ENCODE measurements at places on chromosomes 11 and 22.

GRCh38 chr22:30883586-30884145 lies 84.9 kb downstream of the MORC2 start:
- DNase-seq = no peak

GRCh38 chr11:128451652-128452470 lies 135.5 kb downstream of the ETS1 start:
- DNase-seq = no peak

GRCh38 chr11:69333879-69334278 lies 39.9 kb downstream of the MYEOV start:
- no peak for DNase-seq

- DNase-seq = no peak
These were observed 284.4 kb upstream of the B3GAT1 start for GRCh38 chr11:134696455-134696854.

GRCh38 chr11:113831314-113831713 lies 44.1 kb downstream of the USP28 start:
- DNase-seq = no peak

DNA sequence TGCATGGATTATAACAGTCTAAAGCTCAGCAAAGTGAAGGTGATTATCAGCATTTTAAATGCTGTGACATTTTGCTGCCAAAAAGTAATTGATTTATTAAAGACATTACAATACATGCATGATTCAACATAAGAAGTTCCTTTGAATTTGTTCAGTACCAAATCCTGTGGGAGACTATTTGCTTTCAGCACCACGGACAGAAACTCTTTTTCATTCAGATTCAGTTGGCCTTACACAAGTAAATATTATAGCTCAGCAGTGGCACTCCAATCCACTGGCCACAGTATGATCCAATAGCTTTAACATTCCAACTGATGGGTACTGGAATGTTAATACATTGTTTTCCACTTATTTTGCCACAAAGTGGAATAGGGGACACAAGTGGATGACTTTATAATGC lies 806.7 kb downstream of the NTM start:
- no peak for DNase-seq

DNA sequence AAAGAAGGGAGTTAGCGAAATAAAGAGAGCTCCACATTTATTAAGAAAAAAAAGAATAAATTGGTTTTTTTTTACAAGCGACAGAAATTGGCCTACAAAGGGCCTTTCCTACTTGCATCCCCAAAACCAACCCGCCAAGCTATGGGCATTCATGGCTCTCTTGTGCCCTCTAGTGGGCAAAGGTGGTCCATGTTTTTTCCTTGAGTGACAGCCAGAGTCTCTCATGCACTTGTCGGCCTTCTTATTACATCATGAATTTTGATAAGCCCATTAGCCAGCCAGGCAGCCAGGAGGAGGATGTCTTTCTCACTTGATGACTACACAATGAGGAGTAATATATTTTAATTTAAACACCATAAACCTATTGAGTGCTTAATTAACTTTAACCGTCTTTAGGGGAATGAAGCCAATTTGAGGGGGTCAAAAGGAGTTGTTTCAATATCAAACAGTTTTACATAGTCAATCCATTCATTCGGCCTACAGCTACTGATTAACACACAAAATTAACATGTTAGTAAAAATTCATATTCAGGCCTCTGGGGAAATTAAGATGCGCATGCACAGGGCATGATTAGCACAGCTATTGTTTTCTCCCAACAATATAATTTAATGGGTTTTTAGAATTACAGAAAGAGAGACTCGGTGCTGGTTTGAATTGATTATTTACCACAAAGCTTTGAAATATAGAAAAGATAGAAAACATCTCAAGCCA lies 85.5 kb downstream of the RCN1 start:
- DNase-seq = peak; percentile 53

- DNase-seq = no peak
These were observed 10.9 kb downstream of the SSH3 start for GRCh38 chr11:67314218-67314617.

DNA sequence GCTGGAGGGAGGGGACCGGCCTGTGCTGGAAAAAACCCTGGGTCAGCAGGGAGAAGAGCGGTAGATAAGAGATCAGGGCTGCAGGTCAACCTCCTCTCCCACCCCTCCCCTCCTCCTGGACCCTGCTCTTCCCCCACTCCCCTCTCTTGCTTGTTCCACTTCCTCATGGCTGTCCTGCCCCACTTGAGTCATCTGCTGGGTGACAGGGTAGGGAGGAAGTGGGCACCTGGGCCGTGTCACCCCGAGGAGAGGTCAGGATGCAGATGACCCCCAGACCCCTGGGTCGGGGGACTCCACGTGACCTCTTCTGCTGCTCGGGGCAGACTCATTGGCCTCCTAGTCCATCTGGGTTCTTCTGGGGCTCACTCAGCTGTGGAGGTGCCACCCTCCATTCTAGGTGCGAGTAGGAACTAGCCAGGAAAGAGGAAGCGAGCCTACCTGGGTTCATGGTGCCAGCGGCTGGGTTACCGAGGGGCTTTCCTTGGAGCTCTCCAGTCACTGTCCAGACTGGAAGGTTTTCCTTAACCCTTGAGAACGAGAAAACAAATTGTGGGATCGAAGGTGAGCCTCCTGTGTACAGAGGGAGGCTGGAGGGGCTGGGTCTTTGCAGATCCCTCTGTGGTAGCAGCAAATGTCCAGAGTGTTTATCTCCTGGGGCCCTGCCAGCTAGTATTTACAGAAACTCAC lies 6.5 kb downstream of the APOL2 start:
- no peak for DNase-seq

- DNase-seq = no peak
These were observed 88.3 kb downstream of the LUZP2 start for GRCh38 chr11:24585192-24585591.

DNA sequence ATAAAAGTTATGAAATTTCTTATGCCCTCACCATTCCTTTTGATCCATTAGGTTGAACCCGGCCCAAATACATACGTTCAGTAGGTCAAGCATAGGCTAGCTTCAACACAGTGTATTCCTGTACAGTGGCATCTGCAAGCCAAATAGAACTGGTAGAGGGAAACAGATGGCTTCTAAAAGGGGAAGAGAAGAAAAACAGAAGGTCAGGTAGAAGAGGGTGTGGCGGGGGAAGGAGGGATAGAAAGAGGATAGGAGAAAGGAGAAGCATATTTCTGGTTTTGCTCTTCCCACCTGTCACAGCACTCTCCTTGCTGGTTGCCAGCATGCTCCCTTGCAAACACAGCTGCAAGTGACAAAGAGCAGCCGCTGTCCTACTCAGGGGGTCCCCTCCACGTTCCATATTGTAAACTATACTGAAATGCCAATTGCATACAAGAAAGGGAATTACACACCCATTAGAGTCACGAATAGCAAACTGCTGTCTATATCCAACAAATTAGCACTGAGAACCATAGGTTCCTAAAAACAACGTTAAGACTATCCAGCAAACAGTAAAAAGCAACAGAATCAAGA lies 71.8 kb downstream of the PHF21A start:
- no peak for DNase-seq

DNA sequence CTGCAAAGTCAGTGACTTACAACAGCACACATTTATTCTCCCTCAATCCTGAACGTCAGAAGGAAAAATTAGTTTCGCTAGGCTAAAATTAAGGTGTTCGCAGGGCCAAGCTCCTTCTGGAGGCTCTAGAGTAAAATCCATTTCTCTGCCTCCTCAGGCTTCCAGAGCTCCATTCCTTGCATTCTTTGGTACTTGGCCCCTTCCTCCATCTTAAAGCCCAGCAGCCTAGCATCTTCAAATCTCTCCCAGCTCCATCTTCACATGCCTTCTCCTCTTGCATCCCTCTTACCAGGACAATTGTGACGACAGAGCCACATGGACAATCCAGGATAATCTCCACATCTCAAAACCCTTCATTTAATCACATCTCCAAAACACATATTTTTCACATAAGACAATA lies 165.0 kb downstream of the GRIA4 start:
- DNase-seq = no peak

- DNase-seq = no peak
These were observed 352 bp downstream of the C22orf23 start for GRCh38 chr22:37953062-37953436.

DNA sequence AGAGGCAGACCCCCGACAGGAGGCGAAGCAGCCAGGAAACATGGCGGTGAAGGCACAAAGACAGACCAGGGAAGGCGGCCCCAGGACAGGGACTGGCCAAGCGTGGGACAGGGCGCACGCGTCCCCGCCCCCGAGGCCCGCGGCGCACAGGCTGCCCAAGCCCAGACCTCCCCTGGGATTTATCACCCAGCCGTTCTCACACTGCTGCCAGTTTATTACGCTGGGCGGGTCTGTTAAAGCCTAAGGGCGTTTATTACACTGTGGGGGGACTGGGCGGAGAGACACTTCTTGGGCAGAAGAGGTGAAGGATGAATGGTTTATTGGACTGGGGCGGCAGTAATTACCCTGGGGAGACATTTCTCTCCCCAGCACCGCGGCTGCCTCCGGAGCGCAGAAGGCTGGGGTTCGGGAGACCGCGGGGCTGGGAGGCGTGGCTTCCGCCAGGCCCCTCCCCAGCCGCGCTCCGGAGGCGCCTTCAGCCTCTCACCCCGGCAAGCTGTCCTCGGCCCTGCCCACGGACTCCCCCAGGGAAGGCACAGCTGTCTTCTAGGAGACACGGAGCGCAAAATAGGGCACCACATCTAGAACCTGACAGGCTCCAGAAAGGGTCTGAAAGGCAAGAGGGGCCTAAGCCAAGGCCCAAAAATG lies 47.1 kb downstream of the SLC22A12 start:
- no peak for DNase-seq

GRCh38 chr11:122734848-122735496 lies 79.5 kb downstream of the UBASH3B start:
- DNase-seq = no peak

GRCh38 chr11:19368726-19369375 lies 128.1 kb upstream of the E2F8 start:
- no peak for DNase-seq

- DNase-seq = no peak
These were observed 82.4 kb upstream of the CRTAM start for GRCh38 chr11:122755941-122756340.

DNA sequence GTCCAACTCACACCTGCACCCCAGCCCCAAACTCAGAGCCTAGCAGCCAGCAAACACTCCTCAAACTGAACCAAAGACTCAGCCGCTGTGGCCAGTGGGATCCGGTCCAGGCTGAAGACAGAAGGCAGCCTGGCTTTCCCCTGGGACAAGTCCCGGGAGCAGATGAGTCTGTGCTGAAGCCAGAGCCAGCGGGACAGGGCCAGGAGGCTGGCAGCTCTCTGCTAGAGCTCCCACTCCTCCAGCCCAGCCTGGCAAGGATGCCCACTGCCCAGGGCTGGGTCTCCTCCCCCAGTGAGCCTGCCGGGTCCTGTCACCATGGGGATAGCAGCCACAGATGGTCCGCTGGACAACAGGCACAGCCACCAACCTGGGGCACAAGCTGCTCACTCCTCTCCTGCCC lies 42.9 kb upstream of the PRR5 start:
- DNase-seq = no peak

DNA sequence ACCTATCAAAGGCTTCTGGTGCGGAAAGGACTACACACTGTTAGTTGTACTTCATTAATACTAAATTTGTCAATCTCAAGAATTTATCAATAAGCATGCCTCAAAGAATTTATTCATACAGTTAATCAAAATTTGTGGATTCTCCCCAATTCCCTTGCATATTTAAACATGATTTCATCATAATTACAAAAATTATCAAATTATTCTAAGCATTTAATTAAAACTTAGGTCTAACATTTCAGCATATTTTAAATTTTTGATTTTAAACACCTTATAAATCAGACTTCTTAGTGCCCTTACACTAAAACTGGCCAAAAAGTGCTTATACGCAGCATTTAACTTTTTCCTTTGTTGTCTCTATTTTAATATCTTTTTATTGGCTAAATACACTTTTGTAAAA lies 13.8 kb upstream of the SERPIND1 start:
- no peak for DNase-seq

- no peak for DNase-seq
These were observed 44.9 kb downstream of the CD82 start for GRCh38 chr11:44610186-44610955.

DNA sequence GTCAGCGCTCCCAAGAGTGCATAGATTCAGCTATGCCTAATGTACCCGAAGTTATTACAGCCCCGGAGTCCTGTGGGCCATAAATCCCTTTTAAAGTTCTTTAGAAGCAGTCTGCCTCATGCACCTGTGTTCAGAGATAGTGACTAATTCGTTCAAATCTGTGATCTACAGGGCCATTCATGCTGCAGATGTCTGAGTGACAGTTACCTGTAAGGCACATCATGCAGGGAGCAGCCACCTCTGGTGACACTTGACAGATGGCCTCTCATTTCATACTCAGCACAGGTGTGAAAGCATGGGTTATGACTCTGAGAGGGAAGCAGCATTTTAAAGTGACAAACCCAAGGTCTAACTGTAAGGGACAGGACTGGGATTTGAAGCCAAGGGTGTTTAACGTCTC lies 2.4 kb upstream of the E2F8 start:
- DNase-seq = no peak

DNA sequence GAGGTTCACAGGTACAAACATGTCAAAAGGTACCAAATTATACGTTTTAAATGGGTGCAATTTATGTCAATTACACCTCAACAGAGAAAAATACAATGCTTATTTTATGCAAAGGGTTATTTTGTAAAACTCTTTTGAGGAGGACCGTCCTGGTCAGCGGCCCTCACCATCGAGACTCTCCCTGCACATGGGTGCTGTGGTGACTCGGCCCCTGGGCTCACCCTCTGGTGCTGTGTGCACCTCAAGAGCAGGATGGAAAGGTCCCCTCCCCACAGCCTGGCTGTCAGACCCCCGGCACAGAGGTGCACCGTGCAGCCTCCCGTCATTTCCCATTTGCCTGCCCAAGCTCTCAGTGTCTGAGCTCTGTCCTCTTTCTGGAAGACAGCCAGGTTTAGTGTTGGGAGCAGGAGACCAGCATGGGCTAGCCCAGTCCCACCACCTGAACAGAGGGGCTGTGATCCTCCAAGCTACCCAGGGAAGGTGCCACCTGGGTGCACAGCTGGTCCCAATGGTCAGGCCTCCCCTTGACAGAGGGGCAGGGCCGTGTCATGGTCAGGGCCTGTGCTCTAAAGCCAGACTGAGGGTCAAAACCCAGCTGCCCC lies 41.8 kb upstream of the PRODH start:
- no peak for DNase-seq

GRCh38 chr22:24752088-24752623 lies 22.4 kb downstream of the PIWIL3 start:
- no peak for DNase-seq

GRCh38 chr11:61918938-61919704 lies 1.8 kb upstream of the RAB3IL1 start:
- no peak for DNase-seq

DNA sequence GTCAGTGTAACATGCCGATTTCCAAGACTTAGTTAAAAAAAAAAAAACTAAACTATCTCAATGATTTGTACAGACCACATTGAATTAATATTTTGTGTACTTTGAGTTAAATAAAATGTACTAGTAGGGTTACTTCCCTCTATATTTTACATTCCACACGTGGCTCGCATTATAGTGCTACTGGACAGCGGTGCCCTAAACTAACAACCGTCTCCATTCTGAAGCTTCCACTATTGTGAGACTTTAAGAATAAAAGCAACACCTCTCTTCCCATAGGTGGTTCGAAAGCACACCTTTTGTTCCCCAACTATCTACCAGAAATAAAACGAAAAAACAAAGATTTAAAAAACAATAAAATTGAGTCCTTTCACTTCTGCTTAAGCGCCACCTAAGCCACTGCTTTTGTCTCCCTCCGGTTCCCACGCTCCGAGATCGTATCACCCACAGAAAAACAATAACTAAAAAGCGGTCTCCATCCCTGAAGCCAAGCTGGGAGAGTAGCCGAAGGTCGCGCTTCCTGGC lies 380 bp upstream of the TTC17 start:
- DNase-seq = no peak

Data from stimulated activated CD8-positive, alpha-beta memory T cell treated with anti-CD3 and anti-CD28 coated beads, Interleukin-2, amount 100 ng/mL, for 1 hour (primary cell).